CD8-positive, alpha-beta memory T cell (primary cell): ENCODE measurements at places on chromosomes 3 and 15. TPM values are rescaled to one million over a fixed set of nuclear protein-coding genes. Genes with fewer than 3 reads are reported as not detected.

GRCh38 chr3:29695201-29695600 is 414.3 kb downstream of the RBMS3 start:
- no peak for DNase-seq

GRCh38 chr15:65772930-65773329 is 19.2 kb downstream of the DENND4A start:
- DNase-seq, result no peak

DNA sequence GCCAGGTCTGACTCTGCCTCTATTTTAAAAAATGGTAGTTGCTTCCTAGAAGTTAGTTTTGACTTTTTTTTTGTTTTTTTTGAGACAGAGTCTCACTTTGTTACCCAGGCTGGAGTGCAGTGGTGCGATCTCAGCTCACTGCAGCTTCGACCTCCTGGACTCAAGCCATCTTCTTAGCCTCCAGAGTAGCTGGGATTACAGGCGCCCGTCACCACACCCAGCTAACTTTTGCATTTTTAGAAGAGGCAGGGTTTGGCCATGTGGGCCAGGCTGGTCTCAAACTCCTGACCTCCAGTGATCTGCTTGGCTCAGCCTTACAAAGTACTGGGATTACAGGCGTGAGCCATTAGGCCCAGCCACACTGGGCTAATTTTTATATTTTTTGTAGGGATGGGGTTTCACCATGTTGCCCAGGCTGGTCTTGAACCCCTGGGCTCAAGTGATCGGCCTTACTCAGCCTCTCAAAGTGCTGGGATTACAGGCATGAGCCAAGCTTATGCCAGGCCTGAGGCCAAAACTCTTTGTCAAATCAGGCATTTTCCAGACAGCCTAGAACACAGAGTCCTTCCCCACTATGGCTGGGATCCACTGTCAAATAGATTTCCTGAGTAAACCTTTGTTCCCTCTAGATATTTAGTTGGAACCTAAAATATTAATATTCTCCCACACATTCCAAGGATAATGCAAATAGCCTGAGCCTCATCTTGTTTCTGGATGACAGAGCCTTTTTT is 13.7 kb downstream of the C3orf62 start:
- no peak for DNase-seq

DNA sequence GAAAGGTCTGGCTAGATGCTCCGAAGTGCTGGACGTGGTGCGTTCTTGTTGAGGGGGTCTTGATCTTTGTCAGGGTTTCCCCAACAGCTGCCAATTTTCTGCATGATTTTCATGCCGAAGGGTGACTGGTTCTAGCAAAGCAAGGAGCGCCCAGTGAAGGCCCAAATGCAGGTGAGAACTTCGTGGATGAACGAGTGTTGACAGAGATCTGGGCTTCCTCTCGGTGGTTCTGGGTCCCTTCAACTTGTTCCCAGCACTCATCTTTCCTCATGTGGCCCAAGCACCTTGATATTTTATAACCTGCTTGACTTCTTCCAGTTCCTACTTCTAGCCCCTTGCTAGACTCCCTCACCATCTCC is 40.8 kb upstream of the TFRC start:
- no peak for DNase-seq

DNA sequence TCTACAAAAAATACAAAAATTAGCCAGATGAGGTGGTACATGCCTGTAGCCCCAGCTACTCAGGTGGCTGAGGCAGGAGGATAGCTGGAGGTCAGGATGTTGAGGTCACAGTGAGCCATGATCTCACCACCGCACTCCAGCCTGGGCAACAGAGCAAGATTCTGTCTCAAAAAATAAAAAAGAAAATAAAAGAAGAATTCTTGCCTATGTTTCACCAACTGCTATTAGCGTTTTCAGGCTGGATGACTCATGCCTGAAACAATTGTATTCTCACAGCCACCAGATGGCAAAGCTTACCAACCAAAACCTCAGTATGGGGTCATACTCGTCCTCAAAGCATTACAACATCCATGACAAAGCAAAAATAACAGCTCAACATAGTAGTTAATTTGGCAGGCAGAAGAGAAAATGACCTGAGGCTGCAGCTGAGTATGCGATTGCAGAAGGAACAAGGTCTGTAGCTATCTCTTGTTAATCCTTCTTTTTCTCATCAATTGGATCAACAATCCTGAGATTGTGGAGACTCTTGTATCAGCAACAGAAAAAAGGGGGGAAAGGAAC is 52.2 kb downstream of the TP53BP1 start:
- no peak for DNase-seq

GRCh38 chr15:71112429-71112828 is 2.8 kb upstream of the THSD4 start:
- DNase-seq, result no peak

- no peak for DNase-seq
Measured at GRCh38 chr15:90345857-90346256, 6.2 kb upstream of the ZNF774 start.

DNA sequence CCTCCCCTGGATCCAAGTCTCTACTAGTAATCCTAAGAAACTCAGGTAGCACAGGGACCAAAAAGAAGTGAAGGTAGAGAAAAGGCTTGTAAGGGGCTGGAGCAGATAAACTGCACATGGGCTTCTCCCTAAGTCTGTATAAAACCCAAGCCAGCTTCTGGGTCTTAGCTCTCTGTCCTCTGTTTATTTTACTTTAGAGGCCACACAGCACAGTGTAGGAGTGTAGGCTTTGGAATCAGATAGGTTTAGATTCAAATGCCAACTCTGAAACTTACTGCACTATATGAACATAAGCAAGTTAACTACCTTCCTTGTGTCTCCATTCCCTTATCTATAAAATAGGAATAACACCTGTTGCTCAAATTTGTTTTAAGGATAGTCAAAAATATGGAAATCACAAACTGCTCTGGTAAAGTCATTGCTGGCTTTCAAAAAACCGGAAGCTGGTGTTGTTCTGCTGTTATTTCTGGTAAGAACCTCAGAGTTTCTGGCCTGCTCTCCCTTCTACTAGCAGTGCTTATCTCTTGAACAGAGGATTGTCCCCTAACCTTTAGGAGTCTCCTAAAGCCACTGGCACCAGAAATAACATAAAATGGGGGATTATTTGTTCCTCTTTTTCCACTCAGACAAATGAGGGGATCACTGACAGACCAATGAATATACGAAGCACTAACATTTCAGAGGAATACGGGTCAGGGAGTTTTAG is 33.8 kb downstream of the PIK3R4 start:
- DNase-seq, result no peak

- no peak for DNase-seq
Measured at GRCh38 chr3:55969634-55970033, 482.5 kb upstream of the WNT5A start.

- no peak for DNase-seq
Measured at GRCh38 chr3:17745301-17745700, 2.9 kb upstream of the TBC1D5 start.

GRCh38 chr3:36756269-36756668 is 8.1 kb downstream of the DCLK3 start:
- DNase-seq, result no peak

GRCh38 chr15:58501006-58501405 is 69.2 kb downstream of the LIPC start:
- DNase-seq, result no peak

- no peak for DNase-seq
Measured at GRCh38 chr3:96776818-96777217, 37.6 kb upstream of the EPHA6 start.

- no peak for DNase-seq
Measured at GRCh38 chr3:98530676-98531075, 1.1 kb upstream of the GPR15 start.

DNA sequence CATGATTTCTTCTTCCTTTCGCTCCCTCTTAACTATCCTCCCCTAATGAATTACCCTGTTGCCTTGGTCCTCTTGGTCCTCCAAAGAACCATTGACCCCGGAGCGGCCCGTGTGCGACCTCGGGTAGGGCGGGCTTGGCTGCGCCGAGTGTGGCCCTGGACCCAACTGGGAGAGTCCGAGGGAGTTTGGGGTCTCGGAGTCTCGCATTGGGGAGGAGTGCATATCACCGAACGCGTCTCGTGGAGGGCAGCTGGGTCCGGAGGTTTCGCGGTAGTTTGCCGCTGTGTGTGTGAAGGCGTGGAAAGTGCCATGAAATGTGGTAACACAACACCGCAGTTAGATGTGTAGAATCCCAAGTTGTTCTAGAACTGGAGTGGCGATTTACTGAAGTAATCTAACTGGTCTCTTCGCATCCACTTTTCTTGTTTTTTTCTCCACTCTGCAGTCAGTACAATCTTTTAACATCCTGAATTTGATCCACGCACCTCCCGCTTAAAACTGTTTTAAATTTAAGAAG is 363 bp downstream of the GTF2E1 start:
- DNase-seq, result no peak

GRCh38 chr15:88391700-88392099 is 75.5 kb downstream of the MRPL46 start:
- no peak for DNase-seq

Gene RBPMS2
- total RNA-seq, result not detected

Gene VWA5B2
- 0.11 TPM for total RNA-seq

Gene TMEM108
- total RNA-seq, result not detected

Gene ZNF502
- 1.6 TPM for total RNA-seq

Gene WDR6
- total RNA-seq, result 167 TPM

Gene LYZL4
- not detected for total RNA-seq
